ENCODE measurements at places on chromosomes 3 and 15.

GRCh38 chr3:52055537-52056351 lies 627 bp downstream of the DUSP7 start:
- H3K36me3 ChIP-seq: no peaks in the 10 kb centered on the region
- DNase-seq: peak; percentile 80
- peak overlapping the region; percentile 61 for H3K4me3 ChIP-seq
- no peaks in the 10 kb centered on the region for H3K27me3 ChIP-seq
- H3K4me1 ChIP-seq: peaks cover 60% of the 10 kb centered on the region
- peak overlapping the region; percentile 23 for H3K27ac ChIP-seq

DNA sequence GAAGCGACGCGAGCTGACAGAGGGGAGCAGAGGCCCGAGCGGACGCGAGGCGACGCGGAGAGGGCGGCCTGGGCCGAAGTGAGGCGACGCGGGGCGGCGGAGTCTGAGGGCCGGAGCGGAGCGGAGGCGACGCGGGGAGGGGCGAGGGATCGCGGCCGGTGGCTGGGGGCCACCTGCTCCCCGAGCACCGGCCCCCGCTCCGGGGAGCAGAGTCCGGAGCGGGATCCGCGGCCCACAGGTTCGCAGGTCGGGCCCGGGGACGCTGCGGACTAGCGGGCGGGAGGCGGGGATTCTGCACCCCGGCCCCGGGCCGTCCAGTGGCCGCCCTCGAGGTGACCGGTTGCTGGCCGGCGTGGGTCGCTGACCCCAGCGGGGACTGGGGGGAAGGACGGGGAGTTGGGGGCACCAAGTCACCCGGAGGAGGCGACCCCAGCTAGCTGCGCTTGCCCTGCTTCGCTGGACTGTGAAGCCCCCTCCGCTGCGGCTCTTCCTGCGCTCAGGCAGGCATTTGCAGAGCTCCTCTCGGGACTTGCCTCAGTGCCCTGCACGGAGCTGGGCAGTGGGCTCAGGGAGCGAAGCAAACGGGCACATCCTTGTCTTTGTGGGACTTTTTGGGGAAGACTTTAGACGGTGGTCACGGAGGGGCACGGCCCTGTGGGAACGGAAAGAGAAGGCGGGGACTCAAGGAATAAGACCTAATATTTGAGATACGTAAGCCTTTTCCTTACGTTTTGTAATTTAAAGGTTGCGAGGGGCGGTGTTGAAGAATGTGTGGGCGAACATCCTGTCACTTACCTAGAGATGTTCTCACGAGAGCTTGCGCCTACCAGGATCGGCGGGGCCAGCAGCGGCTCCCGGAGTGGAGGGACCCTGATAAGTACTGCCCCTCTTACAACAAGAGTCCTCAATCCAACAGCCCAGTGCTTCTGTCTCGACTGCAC lies 566 bp downstream of the HMCES start:
- peaks cover 20% of the 10 kb centered on the region for H3K36me3 ChIP-seq
- peaks cover 80% of the 10 kb centered on the region for H3K4me1 ChIP-seq
- H3K27me3 ChIP-seq: peaks cover 4% of the 10 kb centered on the region
- peak; percentile 57 for DNase-seq
- H3K27ac ChIP-seq: peak overlapping the region; percentile 64
- H3K4me3 ChIP-seq: peak overlapping the region; percentile 90

DNA sequence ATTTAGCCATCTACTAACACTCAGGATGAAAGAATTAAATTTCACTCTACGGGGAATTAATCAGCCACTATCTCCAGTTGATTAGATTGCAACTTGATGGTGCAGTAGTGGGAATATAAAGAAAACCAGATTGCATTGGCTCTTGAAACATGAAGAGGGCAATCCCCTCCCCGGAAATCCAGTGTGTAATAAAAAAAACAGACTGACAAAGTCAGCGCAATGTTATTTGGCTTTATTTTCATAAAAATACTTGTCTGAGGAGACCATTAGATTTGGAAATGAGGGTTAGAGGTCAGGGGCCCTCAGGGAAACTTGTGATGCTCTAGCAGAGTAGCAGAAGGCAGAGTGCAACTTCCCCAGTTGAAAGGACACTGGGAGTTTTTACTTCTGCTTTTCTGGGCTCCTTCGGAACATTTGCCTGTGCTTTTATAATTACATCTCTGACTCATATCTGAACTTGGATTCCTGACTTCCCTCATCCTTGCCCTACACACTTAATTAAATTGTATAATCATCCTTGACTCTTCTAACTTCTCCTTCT lies 326.8 kb downstream of the TUSC7 start:
- no peak overlapping the region for H3K27ac ChIP-seq
- DNase-seq: peak; percentile 14
- H3K27me3 ChIP-seq: no peaks in the 10 kb centered on the region
- H3K4me3 ChIP-seq: no peak overlapping the region
- H3K36me3 ChIP-seq: no peaks in the 10 kb centered on the region

GRCh38 chr3:169769287-169770181 lies at the start of gene ACTRT3:
Gene ACTRT3, minus strand, starts transcription at chr3:169769561. Its CDS starts 41 bp downstream, at chr3:169769520.
- no peaks in the 10 kb centered on the region for H3K36me3 ChIP-seq
- peak within 1 kb of the TSS; percentile 47 for H3K27ac ChIP-seq

GRCh38 chr15:81484086-81484955 lies 110.3 kb upstream of the TMC3 start:
- DNase-seq: no peak

DNA sequence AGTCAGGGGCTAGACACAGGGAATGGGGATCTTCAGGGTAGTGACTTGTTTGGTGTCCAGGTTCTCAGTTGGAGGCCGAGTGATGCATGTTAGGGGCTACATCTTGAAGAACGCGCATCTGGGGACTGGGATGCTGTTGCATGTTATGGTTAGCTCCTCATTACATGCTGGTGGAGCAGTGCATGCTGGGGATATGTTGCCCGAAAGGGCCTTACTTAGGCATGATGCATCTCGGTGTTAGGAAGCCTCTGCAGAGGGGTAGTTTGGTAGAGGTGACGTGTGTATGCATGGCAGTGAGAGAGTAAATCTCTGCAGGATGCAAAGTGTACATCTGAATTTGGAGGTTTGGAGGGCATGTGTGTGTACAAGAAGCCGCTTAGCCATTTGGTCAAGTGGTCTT lies 2.4 kb downstream of the EIF4G1 start:
- H3K27me3 ChIP-seq: no peaks in the 10 kb centered on the region
- peaks cover 36% of the 10 kb centered on the region for H3K36me3 ChIP-seq
- no peak overlapping the region for H3K4me3 ChIP-seq
- no peak for DNase-seq
- peaks cover 23% of the 10 kb centered on the region for H3K4me1 ChIP-seq
- no peak overlapping the region for H3K27ac ChIP-seq

DNA sequence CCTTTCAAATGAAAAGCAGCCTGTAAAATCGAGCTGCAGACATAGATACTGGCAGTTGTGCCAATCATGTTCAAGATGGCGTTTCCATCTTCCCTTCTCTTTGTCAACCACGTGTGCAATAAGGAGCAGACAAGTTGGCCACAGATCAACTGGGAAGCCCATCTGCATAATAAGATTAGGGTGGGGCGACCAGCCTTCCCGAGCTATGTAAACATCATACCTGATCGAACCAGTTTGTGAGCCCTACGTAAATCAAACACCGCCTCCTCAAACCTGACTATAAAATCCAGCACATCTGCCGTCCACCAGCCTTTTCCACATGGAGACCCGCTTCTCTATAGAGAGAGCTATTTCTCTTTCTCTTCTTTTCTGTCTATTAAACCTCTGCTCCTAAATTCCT lies 37.2 kb downstream of the TRIM42 start:
- DNase-seq: no peak
- H3K4me3 ChIP-seq: no peak overlapping the region
- H3K4me1 ChIP-seq: no peaks in the 10 kb centered on the region

DNA sequence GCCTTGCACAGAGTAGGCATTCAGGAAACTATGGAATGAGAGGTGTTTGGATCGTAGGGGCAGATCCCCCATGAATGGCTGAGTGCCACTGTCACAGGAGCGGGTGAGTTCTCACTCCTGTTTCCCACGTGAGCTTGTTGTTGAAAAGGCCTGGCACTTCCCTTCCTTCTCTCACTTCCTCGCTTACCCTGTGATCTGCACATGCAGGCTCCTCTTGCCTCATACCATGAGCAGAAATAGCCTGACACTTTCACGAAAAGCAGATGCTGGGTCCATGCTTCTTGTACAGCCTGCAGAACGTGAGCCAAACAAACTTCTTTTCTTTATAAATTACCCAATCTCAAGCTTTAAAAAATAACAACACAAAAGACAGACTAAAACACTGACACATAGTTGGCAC lies 55.4 kb downstream of the AGBL1 start:
- peaks cover 2% of the 10 kb centered on the region for H3K27me3 ChIP-seq
- H3K36me3 ChIP-seq: no peaks in the 10 kb centered on the region
- H3K4me3 ChIP-seq: no peak overlapping the region
- no peak overlapping the region for H3K27ac ChIP-seq

DNA sequence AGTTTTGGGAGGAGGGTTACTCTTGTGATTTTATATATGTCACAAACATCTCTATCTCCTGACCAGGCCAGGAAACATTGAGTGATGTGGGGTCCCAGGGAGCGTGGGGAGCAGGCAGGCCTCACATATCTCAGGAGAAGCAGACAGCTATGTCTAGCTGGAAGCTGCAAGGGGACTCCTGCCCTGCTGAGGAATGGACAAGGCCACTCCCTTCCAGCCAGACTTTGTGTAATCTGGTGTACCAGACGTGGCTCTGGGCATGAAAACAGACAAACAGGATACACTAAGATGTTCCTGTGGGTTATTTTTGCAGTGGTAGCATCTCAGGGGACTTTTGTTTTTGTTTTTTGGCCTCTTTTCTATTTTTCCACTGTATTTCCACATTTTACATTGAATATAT lies 23.2 kb downstream of the CYP8B1 start:
- no peak for DNase-seq
- no peaks in the 10 kb centered on the region for H3K27me3 ChIP-seq
- H3K4me1 ChIP-seq: peaks cover 18% of the 10 kb centered on the region
- H3K4me3 ChIP-seq: no peak overlapping the region
- H3K36me3 ChIP-seq: no peaks in the 10 kb centered on the region
- no peak overlapping the region for H3K27ac ChIP-seq

Measured in B cell (primary cell).